Activated CD4-positive, alpha-beta T cell treated with anti-CD3 and anti-CD28 coated beads, Interleukin-2, amount 50 U/mL, for 1 hour (primary cell): ENCODE measurements at places on chromosomes 2 and 18.

- no peak for DNase-seq
These were observed 179.7 kb downstream of the ANAPC1 start for GRCh38 chr2:111704246-111704645.

- no peak for DNase-seq
These were observed 37.7 kb downstream of the BCL11A start for GRCh38 chr2:60515721-60516226.

- no peak for DNase-seq
These were observed 4.8 kb downstream of the SPAG16 start for GRCh38 chr2:213288913-213289700.

DNA sequence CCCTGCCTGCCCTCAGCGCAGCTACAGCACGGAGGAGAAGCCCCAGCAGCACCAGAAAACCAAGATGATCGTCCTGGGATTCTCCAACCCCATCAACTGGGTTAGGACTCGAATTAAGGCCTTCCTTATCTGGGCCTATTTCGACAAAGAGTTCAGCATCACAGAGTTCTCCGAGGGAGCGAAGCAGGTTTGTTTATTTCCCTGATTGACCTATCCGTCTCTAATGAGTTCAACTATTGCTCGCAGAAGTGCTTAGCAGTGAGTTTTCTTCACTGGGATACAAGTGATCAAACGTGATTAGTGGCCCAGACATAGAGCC lies 639 bp downstream of the MAIP1 start:
- DNase-seq = no peak

DNA sequence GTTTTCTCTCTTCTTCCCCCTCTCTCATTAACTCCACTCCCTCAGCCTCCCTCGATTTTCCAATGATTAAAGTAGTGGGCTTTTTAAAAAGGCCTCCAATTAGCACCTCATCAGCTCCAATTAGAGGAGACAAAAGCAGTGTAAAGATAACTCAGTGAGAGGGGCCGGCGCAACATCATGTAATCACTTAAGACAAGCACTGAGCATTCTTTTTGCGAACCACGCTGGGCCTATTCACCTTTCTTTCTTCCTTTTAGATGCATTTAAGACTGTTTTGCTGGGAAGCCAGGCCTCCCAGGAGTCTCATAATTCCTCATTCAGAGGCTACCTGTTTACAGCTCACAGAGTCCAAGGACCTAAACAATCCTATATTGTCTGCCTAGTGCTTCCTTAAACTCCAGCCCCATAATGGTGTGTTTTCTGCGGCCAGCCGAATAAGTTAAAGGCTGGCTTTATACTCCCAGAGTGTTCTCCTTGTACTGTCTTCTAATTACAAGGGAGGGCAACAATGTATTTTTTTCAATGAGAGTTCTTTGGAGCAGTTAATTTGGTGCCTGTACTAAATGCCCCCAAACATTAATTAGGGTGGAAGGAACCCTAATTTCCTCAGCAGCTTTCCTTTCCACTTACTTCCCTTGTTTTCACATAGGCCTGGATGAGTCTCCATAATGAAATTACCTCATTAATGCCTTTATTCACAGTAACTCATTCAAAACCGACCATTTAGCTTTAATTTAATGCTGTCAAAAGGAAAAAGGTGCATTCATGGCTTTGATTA lies 28.0 kb upstream of the LMAN1 start:
- no peak for DNase-seq

DNA sequence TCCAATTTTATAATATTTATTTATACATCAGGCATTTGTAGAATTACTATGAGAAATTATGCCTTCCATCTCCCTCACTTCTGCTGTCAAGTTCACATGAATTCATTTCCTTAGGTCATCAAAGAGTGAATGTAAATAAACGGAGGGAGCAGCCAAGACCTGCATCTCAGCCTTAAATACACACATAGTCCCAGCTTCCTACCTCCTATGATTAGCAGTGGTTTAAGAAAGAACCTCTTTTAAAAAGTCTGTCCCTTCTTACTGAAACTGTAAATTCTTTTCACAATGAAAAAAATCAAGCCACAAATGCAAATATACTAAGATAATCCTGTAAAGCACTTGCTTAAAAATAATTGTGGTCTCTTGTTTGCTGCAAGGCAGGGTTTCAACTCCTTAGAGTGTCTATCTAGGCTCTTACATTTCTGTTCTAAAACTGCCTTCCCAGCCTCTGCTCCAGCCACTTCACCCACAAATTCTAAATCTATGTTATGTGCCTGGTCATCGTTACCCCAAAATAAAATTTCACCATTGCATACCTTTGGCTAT lies 532.7 kb upstream of the FSHR start:
- DNase-seq = no peak

GRCh38 chr18:80208620-80209019 lies 38.7 kb downstream of the PARD6G start:
- no peak for DNase-seq

DNA sequence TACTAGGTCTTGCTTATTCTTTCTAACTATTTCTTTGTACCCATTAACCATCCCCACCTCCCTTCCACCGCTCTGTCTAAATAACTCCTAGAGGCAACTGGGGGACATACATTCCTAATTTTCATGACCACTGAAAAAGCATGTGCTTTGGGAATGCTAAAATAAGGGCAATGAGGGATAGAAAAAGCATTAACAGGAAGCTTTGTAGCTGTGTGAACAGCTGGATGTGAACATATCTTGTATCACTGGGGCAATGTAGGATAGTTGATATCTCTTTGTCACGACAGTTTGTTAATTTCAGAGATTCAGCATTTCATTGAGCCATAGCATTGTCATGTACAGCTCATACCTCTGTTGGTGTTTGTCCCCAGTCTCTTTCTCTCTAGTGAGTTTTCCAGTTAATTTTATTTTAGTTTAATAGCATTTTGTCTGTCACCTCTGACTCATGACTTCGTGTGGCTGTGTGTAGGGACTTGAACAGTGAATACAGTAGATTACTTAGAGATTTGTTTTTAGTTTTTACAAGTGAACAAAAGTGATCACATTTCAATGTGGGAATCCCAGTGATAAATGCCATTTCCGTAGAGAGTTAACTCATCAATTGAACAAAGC lies 230.3 kb upstream of the NRP2 start:
- DNase-seq = no peak

- no peak for DNase-seq
These were observed 16.4 kb downstream of the EMX1 start for GRCh38 chr2:72933646-72934151.

DNA sequence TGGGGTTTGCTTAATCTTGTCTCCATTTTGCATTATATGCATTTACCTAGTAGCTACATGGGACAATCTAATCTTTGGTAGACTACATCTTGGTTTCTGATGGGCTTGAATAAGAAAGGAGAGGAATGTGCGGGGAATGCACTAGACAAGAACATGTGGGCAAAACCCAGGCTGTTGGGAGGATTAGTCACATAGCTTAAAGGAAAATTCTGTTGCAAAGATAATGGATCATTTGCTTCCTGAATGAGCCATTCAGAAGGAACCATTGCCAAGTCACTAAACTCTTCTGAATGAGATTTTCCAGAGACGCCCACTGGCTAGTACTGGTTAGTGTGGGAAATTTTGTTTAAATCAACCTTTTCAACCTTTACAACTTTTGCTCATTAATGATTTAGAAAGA lies 84.8 kb downstream of the OSBPL6 start:
- DNase-seq = no peak

GRCh38 chr18:13242797-13243196 lies 24.2 kb downstream of the LDLRAD4 start:
- DNase-seq = no peak

GRCh38 chr2:238574490-238575271 lies 148.0 kb downstream of the ASB1 start:
- no peak for DNase-seq

DNA sequence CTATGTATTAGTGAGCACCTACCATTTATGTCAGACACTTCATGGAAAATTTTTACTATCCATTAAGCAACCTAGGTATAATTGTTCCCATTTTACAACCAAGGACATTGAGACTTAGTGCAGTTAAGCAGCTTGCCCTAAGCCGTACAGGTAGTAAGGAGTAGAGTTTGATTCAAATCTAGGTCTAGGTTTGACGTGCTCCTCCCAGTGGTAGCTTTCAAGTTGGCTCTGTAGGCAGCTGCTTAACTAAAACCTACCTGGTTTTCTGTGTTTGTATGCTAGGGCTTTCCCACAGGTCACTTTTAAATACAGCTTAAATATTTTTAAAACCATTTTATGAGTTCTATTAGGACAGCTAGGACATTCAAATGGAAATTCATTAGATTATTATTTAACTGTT lies 69.7 kb downstream of the NUP35 start:
- DNase-seq = no peak
